AG08396 (cell line): ENCODE measurements at places on chromosomes 4 and X.

GRCh38 chrX:133880032-133880443, 105.4 kb downstream of the GPC3 start:
- no peak for DNase-seq

GRCh38 chrX:10243106-10243505, 86.3 kb downstream of the CLCN4 start:
- DNase-seq, result no peak

DNA sequence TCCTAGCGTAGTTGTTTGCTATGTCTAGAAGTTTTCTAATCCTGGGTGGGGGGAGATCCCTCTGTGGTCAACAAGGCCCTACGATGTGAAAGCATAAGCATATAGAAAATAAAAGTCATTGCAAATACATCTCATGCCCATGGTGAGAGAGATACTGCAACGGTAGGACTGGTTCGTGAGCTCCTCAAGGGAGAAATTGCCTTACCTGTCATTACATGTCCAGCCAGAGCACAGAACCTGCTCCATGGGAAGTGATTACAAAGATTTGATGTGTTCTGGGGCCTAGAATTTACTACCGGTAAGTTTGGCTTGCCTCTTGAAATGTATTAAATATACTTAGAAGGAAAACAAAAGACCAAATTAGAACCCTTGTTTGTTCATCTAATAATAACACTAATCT, 60.9 kb upstream of the FAM47B start:
- DNase-seq, result no peak

DNA sequence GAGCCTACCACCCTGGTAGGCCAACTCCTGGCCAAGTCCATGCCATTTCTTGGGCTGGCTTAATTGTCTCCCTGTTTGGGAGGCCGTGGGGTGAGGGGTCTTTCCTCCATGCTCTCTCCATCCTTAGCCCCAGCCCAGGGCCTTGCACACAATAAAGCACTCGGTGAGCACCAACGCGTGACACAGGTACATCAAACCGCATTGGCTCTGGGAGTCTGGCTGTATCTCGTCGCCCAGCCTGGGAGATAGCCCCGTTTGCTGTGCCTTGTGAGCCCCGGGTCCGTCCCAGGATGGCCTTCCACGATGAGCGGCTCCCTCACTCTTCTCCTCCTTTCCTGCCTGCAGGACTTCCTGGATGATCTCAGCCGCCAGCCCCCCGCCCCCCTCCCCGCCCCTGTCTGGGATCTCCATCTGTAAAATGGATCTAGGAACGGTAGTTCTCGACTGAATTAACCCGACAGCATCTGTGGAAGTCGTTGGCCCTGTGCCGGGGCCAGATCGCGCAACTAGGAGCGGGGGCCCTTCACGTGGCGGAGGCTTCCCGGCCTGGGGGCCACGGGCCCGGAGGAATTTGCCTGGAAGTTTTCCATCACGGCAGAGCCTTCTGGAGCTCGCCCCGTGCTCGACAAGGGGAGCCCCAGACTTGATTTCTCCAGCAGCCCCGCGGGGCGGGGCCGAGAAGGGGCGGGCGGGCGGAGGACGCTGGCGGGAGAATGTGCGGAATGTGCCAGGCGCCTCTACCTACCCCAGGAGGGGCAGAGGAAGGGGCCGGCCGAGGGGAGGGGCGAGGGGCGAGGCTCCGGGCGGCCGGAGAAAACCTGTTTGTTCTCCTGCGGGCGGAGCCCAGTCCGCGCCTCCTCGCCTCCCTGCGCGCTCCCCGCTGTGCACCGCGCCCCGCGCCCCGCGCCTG, at the start of gene ZNF185:
Gene ZNF185 (plus strand): TSS at position 846 of the 910 bp plus-strand sequence. CDS start 16,423 bp downstream, outside the sequence.
- DNase-seq, result no peak

DNA sequence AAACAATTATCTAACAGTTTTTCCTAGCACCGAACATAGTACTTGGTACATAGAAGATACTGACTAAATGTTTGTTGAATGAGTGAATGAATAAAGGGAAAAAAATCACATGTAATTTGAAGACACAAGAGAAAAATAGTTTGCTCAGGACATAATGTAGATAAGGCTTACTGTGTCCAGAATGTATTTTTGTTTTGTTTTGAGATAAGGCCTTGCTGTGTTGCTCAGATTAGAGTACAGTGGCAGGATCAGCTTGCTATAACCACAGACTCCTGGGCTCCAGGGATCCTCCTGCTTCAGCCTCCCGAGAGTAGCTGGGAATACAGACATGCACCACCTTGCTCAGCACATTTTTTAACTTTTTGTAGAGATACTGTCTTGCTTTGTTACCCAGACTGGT, 6.5 kb downstream of the FAM199X start:
- no peak for DNase-seq

DNA sequence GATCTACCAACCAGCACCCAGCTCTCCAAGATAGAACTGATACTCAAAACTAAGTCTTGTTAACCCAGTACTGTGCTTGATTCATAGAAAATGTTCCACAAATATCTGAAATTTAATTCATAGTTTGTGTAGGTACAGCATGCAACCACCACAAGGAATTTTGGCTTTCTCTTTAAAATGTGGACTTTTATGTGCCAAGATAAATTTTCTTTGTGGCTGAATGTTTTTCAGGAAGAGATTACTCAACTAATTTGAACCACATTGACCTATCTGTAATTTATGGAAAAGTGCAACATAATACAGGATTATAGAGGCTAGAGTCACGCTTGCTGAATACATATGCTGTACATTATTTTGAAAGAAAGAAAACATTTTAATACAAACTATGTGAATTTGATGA, 730.8 kb downstream of the IL1RAPL1 start:
- DNase-seq, result no peak

DNA sequence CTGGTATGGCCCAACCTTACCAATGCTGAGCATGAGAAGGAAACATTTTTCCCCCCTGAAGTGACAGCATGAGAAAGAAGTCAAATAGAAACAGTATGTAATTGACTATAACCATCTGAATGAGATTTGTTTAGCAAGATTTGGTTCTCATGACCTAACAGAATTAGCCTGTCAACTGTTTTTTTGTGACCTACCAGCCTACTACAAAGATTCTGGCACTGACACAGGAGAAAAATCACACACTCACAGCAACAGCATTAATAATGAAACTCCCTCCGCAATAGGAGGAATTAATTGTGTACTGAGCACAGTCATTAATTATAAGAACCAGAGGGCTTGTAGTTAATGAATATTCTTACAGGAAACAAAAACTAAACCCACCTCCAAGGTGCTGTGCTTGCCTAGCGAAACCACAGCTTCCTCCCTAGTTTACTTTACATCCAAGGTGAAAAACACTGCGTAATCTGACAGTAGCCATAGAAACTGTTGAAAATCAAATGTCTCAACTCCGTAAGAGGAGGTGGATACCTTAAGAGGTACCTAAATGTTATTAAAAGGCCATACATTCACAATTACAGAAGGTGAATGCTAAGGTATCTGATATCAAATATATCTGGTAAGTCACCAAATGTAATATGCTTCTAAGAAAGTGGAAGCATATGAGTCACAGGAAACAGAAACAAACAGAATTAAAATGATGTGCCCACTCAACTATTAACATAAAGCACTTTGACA, 34.9 kb downstream of the MMRN1 start:
- no peak for DNase-seq

GRCh38 chrX:119759248-119759766, 919 bp downstream of the SOWAHD start:
- no peak for DNase-seq

DNA sequence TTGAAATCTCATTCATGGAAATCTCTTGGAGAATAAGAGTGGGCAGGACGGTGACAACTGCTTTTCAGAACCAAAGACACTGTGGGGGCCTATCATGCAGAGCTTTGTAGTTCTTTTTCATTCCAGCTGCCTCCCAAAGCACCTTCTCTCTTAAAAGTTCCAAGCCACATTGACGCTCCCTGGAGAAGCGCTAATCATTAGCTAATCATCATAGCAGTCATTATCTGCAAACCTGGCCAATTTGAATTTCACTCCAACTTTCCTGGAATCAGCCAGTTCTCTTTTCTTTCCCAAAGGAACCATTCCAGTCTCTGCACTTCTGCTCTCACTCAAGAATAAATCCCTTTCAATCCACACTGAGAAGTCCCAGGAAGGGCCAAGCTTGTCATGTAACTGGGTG, 1144.1 kb upstream of the IGFBP7 start:
- DNase-seq, result no peak

DNA sequence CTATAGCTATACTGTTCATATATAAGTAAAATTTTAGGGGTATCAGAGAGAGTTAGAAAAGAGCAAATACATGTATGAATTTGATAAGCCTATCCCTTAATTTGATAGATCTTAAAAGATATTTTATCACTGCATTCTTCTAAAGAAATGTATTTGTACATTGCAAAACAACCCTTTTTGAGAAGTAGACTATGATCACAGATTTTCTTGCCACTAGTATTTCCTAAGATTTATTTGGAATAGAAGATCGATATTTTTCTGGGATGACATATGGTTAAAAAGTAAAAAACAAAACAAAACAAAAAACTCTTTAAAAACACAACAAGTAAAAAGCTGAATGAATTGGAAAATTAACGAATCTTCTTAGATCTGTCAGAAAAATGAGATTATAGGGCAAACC, 27.4 kb downstream of the TET2 start:
- no peak for DNase-seq

DNA sequence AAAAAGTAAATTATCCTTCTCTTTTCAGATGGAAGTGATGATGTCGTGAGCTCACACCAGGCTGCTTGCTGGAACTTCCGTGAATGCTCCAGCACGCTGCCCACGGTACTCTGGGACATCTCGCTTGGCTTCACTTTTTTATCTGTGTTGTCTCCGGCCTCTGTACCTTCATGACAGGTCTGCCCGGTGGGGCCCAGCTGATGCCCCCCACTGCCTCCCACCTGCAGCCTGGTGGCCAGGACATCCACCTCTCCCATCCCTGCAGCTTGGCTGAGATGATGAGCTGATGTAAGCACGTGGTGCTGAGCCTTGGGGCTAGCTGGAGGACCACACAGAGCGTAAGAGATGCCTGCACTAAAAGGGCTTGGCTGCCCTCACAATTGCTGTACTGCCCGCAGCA, 59.0 kb upstream of the HELT start:
- no peak for DNase-seq

- DNase-seq, result peak; percentile 28
Observed at GRCh38 chr4:139144161-139144859, 32.7 kb downstream of the ELF2 start.

GRCh38 chrX:118593407-118593806, 97.8 kb downstream of the DOCK11 start:
- DNase-seq, result no peak

DNA sequence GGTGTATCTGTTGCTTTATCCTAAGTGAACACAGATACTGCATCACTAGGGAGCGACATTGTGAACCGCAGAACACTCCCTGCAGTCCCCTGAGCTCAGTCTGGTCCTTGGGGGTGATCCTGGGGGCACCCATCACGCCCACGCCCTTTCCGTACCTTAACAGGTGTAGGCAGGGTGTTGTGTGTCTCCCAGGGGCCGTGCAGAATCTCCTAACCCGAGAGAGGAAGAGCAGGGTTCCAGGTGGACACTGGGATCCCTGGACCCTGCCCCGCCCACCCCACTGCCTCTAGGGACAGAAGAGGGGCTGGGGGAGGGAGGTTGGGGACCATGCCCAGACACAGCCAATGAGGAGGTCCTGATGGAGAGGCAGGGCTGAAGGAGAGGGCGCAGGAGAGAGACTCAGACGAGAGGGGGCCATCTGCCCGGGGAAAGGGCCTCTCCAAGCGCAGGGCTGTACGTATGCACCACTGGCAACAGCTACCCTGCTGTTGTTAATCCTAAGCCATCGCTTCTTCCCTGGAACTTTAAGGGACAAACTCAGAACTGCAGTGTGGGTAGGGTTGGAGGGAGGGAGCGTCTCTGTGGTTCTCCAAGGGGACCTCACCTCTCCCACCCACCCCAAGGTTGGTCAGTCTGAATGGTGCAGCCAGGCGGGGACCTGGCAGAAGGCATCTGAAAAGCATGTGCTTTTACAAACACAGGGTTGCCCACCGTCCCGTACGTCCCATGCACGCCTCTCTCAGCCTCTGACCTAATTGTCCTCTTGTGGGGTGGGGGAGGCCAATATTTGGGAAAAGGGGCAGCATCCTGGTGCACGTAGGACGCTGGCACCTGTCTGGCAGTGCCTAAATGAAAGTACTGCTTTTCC, 2.5 kb downstream of the P2RY8 start:
- no peak for DNase-seq

- DNase-seq, result peak; percentile 41
Observed at GRCh38 chrX:40153345-40154249, 55.8 kb upstream of the BCOR start.

- no peak for DNase-seq
Observed at GRCh38 chr4:56874166-56874565, 33.5 kb upstream of the REST start.

DNA sequence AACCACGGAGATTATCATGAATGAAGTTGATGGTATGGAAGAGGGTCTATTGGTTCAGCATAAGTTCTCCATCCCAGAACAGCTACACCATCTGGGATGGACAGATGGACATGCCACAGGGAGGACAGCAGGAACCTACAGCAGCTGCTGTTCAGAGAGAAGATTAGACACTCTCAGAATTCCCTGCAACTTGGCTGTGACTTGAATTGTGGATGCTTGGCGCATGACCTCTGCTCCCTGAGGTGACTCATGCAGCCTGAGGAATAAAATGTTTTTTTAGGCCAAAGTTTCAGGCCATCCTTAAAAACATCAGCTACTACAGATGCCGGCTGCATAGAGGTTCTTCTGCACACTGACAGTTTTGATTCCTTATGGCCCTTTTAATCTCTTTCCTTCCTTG, 97.3 kb downstream of the RS1 start:
- peak; percentile 38 for DNase-seq

DNA sequence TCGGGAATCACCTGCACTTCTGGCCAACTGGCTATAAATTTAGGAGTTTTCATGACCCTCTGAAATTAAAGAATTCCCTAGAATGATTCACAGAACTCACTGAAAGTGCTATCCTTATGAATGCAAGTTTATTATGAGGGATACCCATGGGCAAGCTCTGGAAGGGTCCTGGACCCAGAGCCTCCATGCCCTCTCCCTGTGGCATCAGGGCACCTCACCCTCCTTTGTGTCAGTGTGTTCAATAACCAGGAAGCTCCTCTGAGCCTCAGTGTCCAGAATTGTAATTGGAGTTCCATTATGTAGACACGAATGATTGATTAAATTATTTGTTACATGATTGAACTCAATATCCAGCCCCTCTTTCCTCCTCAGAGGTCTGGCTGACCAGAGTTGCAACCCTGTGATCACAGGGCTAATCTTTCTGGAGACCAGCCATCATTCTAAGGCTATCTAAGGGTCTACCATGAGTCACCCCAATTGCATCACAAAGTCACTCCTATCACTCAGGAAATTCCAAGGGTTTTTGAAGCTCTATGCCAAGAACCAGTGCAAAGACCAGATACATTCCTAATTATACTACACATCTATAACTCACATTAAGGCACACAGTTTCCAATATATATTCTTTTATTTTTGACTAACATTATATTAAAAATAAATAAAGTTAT, 8.9 kb downstream of the ANXA3 start:
- DNase-seq, result peak; percentile 51

DNA sequence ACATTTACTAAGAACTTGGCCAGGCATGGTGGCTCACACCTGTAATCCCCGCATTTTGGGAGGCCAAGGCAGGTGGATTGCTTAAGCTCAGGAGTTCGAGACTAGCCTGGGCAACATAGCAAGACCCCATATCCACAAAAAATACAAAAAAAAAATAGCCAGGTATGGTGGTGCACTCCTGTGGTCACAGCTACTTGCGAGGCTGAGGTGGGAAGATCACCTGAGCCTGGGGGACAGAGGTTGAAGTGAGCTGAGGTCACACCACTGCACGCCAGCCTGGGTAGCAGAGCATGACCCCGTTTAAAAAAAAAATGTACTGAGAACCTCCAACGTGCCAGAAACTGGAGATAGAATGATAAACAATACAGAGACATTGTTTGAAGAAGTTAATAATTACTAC, 8.0 kb downstream of the OPRPN start:
- no peak for DNase-seq
